Fibroblast of skin of left quadriceps (primary cell): ENCODE measurements at places on chromosomes 12 and 14.

GRCh38 chr12:131759176-131759575 is 48.3 kb downstream of the SFSWAP start:
- no peak for DNase-seq

GRCh38 chr14:69017706-69018105 is 38.6 kb upstream of the ACTN1 start:
- no peak for DNase-seq

- no peak for DNase-seq
These were observed 62.8 kb downstream of the VWF start for GRCh38 chr12:6061660-6062059.

DNA sequence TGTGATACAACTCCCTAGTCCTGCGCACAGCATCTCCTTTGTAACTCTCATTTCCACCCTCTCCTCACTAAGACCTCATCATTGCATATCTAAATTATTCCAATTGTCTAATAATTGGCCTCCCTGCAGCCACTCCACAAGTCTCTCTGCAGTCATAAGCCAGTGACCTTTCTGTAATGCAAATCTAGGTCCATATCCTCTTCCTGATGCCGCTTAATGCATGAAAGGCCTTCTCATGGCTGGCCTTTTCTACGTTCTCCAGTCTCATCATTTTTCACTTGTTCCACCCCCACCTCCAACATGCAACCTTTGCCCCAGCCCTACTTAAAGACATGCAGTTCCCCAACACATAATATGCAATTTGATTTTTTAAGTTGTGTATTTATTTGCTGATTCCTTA is 96.0 kb downstream of the RPAP3 start:
- no peak for DNase-seq

GRCh38 chr14:90714811-90715210 is 101.4 kb downstream of the TTC7B start:
- DNase-seq, result no peak

- no peak for DNase-seq
These were observed 35.1 kb downstream of the SCYL2 start for GRCh38 chr12:100302081-100302480.

- no peak for DNase-seq
These were observed 122.7 kb downstream of the SSPN start for GRCh38 chr12:26317942-26318575.

- DNase-seq, result peak; percentile 69
These were observed 8.7 kb upstream of the DDX47 start for GRCh38 chr12:12804432-12804886.

DNA sequence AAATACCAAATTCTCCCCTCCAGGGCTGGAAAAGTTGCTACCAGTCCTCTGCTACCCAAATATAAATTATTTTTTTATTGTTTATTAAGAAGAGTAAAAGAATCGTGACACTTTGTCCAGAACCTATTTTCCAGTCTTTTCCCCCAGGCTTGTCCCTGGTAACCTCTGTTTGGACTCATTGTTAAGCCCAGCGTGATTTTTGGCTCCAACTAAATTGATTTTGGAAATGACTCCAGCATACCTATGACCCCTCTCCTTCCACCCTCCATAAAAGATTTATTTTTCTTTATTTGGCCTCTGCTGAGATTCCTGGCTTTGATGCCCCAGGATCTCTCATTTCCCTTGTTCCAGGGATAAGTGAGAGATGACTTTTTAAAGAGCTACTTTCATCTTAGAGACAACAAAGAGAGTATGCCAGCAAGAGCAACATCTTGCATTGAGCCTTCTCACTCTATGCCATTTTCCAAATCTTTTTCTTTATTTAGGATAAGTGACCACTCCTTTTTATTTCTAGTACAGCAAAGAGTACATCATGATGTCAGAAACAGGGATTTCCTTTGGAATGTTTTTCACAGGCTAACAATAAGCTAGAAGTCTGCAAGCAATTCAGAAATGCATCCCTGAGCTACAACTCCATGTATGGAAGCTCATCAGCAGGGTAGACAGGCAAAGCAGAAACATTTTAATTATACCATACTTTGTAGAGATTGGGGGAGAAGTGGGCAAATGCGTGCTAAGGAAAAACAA is 75.8 kb downstream of the DAD1 start:
- no peak for DNase-seq

GRCh38 chr12:46578190-46578982 is 205.8 kb upstream of the SLC38A2 start:
- DNase-seq, result no peak

- no peak for DNase-seq
These were observed 8.9 kb downstream of the VAMP1 start for GRCh38 chr12:6461401-6462233.

- no peak for DNase-seq
These were observed 134.2 kb downstream of the SMOC1 start for GRCh38 chr14:70013271-70013873.

- DNase-seq, result no peak
These were observed 201.7 kb downstream of the EXOC5 start for GRCh38 chr14:57066887-57067513.

DNA sequence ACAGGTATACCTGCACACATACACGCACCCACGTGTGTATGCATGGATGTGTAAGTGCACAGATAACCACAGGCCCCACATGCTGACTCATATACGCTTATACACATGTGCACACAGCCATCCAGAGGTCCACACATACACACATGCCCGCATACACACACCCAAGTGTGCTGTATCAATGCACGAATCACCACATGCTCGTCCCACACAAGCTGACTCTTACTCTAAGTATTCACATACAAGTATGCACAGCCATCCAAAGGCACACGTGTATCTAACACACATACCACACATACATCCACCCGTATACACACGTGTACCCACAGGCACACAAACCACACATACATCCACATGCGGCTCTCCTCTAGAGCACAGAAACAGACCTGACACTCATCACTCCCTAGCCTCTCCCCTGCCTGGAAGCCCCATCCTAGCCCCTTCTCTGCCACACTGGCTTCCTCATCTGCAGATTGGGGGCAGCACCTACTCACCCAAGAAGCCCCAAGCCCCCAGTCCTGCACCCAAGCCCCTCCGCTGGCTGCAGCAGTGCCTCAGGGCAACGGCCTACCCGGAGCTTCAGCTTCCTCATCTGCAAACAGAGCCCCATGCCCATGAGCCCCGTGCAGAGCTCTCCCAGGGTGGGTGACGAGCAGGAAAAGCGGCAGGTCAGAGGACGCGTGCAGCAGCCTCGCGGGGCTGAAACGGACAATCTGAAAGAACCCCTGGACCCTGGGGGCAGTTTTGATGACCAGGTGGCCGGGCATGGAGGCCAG is 105.4 kb downstream of the NCOR2 start:
- DNase-seq, result no peak

DNA sequence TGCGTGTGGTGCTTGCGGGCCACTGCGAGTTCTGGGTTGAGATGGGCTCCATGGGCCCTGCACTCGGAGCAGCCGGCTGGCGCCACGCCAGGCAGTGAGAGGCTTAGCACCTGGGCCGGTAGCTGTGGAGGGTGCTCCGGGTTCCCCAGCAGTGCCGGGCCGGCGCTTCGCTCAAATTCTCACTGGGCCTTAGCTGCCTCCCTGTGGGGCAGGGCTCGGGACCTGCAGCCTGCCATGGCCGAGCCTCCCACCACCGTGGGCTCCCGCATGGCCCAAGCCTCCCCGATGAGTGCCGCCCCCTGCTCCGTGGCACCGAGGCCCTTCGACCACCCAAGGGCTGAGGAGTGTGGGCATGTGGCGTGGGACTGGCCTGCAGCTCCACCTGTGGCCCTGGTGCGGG is 375.7 kb downstream of the NELL2 start:
- no peak for DNase-seq

DNA sequence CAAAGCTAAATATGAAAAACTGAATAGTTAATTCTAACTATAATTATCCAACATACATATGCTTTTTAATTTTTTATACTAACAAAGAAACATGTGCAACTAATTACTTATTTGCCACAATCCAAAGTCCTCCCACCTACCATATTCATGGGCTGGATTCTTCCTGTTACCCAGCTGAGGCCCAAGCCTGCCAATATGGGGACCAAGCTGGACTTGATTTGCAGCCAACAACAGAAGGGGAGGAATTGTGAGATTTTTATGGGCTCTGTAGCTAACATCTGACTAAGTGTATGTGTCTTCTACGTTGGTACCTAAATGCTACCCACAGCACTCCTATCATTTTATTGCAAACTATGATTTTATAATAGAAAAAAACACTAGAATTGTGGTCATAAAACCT is 13.1 kb upstream of the ANKS1B start:
- no peak for DNase-seq

DNA sequence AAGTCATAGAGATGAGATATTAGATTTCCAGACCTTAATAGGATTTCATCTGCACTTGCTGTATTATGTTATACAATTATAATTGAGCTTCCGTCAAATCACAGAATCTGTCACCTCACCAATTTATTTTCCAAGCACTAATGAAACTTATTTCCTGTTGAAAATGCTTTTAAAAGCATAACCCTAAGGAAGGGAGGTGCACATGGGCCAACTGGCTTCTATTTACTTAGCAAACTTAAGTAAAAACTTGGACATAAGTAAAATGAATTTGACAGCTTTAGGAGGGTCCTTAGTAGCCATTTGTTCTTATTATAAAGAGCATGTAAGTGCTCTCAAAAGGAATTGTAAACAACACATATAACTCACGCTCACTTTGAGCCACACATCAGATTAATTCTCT is 462.2 kb upstream of the TMPO start:
- DNase-seq, result no peak

DNA sequence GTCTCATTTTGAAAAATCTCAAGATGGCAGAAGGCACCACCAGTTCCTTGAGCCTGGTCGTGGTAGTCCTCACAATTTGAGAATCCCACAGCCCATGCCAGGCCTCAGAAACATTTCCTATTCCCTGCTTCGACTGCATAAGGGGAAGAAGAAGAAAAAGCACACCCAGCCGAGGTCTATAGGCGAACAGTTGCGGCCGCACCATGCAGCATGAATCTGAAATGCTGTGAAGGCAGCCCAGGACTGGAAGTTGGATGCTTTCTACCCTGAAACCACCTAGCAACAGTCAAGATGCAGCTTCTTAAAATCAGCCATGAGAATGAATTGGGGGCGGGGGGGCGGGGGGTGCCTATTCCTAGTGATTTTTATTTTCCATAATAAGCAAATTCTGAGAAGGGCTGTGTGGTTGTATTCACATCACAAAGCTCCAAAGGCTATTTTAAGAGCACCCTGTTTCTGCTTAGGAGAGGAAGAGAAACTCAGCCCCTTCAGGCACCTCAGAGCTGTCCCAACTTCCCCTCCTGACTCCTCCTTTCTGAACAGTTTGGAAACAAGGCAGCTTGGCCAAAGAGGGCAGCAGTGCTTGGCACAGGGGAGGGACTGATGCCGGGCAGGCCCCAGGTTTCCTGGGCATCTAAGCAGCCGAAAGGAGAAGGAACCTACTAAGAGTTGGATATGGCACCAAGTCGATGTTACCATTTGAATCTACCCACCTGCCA is 172.5 kb upstream of the FOXN3 start:
- no peak for DNase-seq

DNA sequence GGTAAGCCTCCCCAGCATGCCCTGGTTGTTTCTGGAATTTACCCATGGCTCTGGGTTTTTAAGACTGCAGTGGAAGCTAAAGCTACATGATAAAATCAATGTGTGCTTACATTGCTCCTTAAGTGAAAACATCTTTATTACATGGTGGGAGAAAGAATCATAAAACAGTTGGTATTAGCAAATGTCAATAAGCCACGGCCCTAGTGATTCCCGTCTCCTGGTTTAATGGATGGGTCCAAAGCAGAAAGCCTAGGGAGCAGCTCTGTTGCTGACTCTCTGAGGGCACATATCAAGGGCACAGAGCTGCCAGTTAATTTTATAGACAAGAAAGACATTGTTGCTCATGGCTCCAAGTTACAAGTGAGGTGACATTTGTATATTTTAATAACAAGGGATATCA is 127.9 kb downstream of the MYRFL start:
- DNase-seq, result no peak

DNA sequence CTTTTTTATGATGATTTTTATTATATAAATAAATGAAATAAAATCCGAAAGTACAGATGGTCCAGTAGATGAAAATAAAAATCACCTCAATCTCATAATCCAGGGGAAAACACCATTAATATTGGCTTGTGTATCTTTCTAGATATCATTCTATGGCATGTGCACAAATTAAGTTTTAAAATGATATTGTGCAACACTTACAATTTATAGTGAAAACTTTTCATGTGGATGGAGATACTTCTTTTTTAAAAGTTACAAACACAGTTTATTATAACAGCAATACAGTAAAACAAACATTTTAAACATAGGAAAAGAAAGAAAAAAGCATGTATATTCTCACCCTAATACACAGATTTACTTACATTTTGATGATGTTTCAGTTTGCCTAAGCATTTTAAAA is 98.9 kb upstream of the RMST start:
- no peak for DNase-seq

DNA sequence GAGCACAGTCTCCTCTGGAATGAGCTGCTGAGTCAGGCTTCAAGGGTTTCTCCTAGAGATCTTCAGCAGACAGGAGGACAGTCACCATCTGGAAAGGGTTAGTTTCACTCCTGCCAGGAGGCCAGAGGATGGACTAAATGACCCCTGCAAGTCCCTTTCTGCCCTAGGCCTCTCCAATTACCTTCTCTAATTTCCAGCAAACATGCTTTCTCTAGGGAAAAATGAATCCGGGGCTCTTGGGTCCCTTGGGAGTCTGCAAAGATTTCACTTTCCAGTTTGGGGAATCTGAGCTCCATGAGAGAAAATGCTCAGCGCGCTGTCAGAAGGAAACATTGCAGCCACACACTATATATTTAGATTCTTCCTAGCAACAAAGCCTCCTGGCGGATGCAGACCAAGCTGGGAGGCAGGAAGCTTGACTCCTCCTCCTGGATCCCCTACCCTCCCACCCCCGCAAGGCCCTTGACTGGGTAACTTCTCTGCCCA is 184.4 kb upstream of the CCND2 start:
- DNase-seq, result peak; percentile 28

- no peak for DNase-seq
These were observed 12.2 kb downstream of the LLPH start for GRCh38 chr12:66118240-66118891.

GRCh38 chr12:129911428-129912049 is 7.7 kb upstream of the TMEM132D start:
- DNase-seq, result peak; percentile 15

DNA sequence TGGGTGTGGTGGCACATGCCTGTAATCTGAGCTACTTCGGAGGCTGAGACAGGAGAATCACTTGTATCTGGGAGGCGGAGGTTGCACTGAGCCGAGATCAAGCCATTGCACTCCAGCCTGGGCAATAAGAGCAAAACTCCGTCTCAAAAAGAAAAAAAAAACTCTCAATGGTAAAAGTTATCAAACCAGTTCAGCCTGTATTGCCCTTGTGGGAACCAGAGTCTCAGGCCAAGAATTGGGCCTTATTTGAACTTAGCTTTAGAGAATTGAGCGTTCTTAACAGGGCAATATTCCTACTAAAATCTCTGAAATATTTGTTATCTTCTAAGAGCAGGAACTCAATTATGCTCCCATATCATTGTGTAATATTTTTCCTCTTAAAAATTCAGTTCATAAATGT is 7.7 kb upstream of the MDM2 start:
- no peak for DNase-seq

GRCh38 chr14:68976160-68977067 is 2.7 kb downstream of the ACTN1 start:
- no peak for DNase-seq

GRCh38 chr12:31297572-31298514 is 28.1 kb downstream of the SINHCAF start:
- DNase-seq, result no peak

GRCh38 chr12:49094160-49094974 is at the start of gene DHH:
TSS of gene DHH (minus strand) at chr12:49094801. CDS start at chr12:49094512, 289 bp downstream.
- DNase-seq, result no peak

- no peak for DNase-seq
These were observed 244.5 kb upstream of the LRFN5 start for GRCh38 chr14:41362139-41362538.
